Left hindlimb (tissue), 1 donor: ENCODE measurements at places on chromosomes 1 and 21.

DNA sequence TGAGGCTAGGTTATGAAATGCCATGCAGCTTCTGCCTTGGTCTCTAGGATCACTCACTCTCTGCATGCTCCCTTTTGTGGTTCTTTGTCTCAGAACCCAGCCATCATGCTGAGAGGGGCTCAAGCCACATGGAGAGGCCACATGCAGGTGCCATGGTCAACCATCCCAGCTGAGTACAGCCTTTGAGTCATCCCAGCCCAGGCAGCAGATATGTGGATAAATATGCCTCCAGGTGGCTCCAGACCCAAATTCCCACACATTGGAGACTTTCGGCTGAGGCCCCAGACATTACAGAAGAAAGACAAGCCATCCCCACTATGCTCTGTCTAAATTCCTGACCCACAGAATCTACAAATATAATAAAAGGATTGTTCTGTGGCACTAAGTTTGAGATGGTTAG, 102.0 kb downstream of the LHX9 start:
- no peak for DNase-seq

DNA sequence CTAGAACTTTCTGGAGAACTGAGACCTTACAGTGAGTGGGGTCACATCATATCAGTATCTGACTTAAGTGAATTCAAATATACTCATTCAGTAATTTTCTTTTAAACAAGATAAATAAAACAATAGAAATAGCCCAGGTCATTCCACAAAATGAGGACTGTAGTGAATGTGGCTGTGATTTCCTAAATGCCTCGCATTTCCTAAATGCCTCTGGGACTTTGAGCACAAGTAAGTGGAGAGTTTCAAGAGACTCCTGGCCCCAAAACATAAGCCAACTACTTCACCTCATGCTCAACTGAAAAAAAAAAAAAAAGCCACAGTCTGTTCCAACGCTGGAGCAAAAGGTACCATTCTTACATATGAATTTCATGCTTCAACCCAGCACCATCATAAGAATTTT, 81.5 kb downstream of the ZNF281 start:
- no peak for DNase-seq

DNA sequence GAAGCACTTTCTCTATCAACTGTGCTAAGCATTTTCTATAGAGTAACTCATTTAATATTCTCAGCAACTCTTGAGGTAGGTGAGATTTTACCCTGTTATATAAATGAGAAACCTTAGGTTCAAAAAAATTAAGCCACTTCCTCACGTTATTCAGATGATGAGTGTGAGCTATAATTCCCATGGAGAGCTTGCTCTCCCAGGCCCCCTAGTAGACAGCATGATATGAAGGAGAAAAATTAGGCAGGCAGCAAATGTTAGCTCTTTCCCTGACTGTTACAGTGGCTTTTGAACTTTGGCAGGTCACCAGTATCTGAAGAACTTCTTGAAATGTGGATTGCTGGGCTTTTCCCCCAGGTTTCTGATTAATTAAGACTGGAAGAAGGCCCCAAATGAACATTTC, 753.1 kb downstream of the NCAM2 start:
- DNase-seq: no peak

- DNase-seq: no peak
Measured at GRCh38 chr1:114023377-114023776, 44.1 kb downstream of the OLFML3 start.

DNA sequence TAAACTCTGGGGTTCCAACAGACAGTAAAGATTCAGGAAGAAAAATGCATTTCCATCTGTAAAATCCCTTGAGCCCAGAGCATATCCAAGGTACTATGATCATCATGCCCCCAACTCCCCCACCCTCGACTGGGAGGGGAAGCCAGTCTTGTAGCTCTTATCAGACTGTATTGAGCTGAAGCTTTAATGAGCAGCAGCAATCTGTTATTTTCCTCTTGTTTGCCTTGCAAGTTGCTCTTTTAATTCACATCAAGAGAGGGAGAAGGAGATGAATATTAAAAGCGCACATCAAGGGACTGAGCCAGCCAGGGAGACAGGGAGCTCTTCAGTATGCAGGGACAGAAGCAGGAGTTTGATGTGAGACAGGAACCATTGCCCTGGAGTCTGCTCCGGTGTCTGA, 52.5 kb upstream of the KCNA3 start:
- DNase-seq: no peak

GRCh38 chr1:201276891-201277290, 6.4 kb upstream of the PKP1 start:
- no peak for DNase-seq

DNA sequence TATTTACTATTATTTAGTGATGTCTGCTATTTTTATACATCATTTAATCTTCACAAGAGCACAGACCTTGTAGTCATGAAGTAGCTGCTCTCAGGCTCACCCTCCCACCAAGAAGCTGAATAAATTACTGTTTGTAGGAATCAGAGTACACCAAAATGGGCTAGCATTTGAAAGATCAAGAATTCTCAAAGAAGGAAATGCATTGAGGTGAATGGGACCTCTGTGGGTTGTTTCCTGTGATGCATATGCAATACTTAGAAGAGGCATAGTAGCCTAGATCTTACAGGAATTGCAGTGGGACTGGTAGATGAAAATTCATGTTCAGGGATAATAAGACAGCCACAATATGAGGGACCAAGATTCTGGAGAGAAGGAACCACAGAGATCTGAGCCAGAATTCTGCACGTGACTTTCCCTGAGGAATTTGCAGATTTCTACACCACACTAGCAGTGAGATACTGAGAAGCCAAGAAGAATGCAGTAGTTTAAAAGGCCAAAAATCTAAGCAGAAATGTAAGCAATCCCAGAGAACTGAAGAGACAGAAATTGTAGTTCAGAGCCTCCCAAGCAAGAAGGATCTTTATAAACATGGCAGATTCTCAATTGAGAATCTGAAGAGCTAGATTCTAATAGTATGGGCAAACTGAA, 307.0 kb downstream of the ST6GALNAC3 start:
- DNase-seq: no peak

DNA sequence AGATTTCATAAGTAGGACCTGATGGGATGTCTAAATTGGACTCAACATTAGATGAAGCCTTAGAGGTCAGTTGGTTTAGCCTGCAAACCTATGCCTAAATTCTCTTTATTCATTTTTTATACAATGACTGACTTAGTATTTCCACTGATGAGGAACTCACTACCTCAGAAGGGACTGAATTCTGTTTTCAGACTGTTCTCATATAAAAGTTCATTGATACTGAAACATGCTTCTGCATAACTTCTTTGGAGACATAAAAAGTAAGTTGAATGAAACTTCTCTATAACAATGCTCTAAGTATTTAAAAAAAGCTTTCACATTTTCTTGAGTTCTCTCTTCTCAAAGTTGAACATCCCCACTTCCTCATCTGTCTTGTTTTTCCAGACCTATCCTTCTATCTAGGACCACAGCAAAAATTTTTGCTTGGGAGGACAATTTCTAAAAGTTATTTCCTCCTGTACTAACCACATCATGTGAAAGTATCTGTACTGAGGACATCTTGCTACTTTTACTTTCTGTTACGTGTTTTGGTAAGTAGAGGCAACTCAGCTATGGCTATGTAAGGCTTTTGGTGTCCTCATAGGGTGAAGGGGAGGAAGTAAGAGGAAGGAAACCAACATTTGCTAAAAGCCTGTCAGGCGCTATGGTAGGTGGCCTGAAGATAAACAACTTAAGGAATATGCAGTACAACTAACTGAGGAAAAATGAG, 64.1 kb downstream of the USP24 start:
- no peak for DNase-seq

GRCh38 chr1:76939050-76939816, 72.0 kb downstream of the ST6GALNAC5 start:
- DNase-seq: no peak

- no peak for DNase-seq
Measured at GRCh38 chr1:84700070-84700469, 9.8 kb upstream of the SSX2IP start.

- DNase-seq: no peak
Measured at GRCh38 chr1:66563941-66564630, 30.1 kb downstream of the SGIP1 start.

DNA sequence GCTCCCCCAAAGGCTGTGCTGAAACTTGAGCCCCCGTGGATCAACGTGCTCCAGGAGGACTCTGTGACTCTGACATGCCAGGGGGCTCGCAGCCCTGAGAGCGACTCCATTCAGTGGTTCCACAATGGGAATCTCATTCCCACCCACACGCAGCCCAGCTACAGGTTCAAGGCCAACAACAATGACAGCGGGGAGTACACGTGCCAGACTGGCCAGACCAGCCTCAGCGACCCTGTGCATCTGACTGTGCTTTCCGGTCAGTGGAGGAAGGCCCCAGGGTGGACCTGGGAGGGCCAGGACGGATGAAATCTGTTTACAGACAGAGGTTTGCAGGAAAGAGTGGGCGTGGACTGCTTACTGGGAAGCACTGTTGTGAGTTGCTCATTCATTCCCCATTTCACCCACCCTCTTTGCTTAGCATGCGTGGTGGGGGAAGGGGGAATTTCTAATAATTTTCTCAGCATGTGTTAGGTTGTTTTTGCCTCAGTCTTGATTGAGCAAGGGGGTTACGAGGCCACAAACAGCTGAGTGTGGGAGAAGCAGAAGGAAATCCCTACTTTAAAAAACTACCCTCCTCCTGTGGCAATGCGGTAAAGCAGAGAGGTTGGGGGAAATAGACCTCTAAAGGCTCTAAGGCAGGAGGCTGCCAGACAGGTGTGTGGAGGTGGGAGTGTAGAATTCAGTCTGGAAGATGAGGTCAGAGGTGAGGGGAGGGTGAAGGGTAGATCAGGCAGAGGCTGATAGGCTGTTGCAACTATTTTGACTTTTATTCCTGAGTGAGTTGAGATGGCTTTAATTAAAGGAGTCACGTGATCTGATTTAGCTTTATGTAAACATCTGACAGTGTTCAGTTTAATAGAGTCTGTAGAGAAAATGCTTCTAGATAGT, 1.3 kb downstream of the FCGR2A start:
- no peak for DNase-seq

DNA sequence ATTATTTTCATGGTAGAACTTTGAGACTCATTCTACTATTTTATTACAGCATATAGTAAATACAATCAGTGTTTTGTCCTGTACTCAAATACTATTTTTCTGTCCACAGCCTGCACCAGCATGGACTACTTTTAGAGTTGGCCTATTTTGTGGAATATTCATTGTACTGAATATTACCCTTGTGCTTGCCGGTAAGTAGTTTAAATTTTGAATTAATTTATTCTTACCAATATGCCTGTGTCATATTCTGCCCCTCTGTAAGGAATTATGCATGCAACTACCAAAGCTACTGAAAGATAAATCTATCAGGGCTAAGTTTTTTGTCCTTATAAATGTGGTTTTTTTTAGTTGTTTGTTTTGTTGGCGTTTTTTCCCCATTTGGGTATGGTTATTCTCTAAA, 101.4 kb upstream of the KIAA1614 start:
- no peak for DNase-seq

DNA sequence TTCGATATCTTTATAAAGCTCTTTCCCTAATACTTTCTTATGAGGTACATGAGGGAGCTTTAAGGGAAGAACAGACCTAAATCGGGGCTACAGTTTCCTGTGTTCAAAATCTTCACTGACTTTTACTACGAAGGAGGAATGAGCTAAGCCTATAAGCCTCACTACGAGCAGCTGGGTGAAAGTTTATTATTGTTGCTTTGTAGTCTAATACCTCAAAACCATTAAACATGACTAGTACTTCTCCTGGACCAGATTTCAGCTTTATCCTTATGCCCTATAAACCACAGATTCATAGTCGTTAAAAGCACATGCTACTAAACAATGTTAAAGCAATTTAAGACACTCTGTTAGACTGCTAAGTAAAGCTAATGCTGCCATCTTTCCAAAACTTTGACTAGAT, 30.2 kb downstream of the NDC1 start:
- DNase-seq: no peak

GRCh38 chr1:180743868-180744267, 112.0 kb downstream of the XPR1 start:
- no peak for DNase-seq

DNA sequence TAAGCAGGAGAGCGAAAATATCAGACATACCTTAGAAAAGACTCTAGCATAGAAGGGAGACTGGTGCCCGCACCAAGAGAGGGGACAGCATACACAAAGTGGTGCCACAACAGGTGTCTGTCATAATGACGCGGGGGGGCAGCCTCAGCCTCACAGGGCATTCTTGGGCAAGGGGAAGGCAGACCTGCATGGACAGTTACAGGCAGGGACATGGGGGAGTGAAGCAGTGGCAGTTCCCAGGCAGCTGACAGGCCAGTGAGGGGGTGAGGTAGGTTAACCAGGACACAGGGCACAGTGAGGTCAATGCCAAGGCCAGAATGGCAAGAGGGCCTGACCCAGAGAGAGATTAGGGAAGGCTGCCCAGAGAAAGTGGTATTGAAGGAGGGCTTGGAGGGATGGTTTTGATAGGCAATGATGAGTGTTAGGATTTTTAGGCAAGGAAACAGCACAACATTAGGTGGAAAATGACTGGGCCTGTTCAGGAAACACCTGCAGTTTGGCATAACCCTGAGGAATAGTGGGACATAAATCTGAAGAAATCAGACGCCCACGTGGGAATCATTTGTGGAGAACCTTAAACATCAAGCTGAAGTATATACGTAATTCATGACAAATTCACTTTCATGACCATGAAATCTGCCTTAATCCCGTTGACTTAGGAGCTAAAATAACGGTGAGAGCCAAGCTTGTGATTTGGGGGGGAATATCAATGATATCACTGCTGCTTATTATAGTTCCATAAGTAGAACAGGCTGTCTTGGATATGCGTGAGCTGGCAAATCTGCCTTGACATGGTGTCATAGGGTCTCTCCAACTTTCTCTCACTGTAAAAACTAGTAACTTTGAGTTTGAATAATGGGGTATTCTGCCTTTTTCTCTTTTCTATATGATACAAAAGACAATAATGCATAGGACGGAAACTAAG, 8.9 kb downstream of the PTPN14 start:
- no peak for DNase-seq

DNA sequence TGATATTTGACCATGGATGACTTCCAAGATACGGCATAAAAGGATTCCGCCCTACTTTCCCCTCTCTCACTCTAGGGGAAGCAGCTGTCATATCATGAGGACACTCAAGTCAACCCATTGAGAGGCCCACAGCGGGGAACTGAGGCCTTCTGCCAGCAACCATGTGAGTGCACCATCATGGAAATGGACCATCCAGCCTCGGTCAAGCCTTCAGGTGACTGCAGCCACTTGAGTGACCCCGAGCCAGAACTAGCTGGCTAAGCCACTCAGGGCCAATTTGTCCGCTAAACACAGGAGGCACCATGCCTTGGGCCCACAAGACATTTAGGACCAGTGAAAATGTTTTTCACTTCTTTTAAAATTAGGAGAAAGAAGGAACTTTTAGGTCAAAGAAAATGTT, 11.1 kb upstream of the GJB5 start:
- no peak for DNase-seq

GRCh38 chr1:57824535-57824934, 400.7 kb upstream of the DAB1 start:
- DNase-seq: no peak

- no peak for DNase-seq
Measured at GRCh38 chr1:118928739-118929554, 59.2 kb downstream of the TBX15 start.
